ENCODE measurements at places on chromosomes 2 and 18. TPM values are rescaled to one million over a fixed set of nuclear protein-coding genes. Genes with fewer than 3 reads are reported as not detected.

Gene SERPINB2
- total RNA-seq, result 89.6 TPM

- DNase-seq, result no peak
Measured at GRCh38 chr2:147297820-147298219, 547.0 kb upstream of the ACVR2A start.

GRCh38 chr2:205775097-205775877 lies 93.0 kb downstream of the NRP2 start:
- peak; percentile 36 for DNase-seq

Gene SATB2
- 2.6 TPM for total RNA-seq
